ENCODE measurements at places on chromosomes 5 and 9.

GRCh38 chr9:26856413-26857032 is 36.1 kb downstream of the CAAP1 start:
- peak; percentile 40 for DNase-seq

DNA sequence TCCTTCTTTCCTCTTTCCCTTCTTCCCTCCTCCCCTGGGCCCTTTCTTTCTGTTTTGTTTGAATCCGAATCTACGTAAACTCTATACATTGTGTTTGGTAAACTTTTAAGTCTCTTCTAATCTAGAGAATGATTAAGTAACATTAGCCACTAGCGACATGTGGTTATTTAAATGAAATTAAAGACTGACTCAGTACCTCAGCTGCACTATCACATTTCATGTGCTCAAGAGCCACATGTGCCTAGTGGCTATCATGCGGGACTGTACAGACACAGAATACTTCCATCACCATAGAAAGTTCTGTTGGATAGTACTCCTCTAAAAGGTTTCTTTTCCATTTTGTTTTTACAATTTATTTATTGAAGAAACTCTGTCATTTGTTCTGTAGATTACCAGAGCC is 29.0 kb downstream of the DCTN4 start:
- no peak for DNase-seq

DNA sequence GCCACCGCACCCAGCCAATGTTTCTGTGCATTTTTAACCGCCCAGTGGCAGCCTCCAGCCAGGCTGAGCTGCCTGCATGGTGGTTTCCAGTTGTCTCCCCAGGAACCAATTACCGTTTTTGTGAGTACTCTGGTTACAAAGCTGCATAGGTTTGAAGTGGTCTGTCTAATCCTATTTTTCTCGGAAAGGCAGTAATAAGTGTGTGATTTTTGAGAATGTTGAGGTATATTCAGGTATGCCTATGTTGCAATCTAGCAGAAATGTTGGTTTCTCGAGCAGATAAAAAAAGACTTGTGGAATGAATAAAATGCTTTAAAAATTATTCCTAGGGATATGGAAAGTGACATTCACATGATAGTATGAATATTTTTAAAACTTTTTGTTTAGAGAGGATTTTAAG is 41.5 kb upstream of the ANKH start:
- no peak for DNase-seq

DNA sequence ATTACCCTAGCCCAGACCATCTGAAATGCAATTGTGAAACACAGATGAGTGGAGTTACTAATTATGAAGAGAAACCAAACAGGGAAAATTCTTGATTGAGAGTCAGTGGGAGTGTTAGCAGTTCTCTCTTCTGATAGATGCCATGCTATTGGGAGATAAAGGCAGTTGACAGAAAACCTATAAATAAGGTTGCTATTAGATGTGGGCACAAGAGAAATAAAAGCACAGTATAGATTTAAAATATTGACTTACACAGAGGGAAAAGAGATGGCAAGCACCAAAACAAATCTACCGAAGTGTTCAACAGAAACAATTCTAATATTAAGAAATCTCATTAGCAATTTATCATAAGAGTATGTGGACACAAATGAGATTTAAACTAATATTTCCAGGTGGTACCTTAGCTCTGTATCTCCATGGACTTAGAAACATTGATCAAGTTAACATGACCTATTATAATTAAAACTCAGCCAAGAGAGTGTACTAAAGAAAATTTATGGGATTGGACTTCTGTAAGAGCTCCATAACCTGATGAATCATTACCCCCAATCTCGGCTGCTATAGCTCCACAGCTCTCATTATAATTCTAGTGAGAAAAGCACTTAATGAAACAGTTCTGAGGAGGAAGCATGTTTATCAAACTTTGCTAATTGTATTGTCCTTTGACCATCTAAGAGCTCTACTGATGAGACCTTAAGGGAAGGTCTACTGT is 665.0 kb upstream of the RIOK2 start:
- DNase-seq, result no peak

GRCh38 chr5:180296771-180297170 is 4.9 kb upstream of the MAPK9 start:
- no peak for DNase-seq

DNA sequence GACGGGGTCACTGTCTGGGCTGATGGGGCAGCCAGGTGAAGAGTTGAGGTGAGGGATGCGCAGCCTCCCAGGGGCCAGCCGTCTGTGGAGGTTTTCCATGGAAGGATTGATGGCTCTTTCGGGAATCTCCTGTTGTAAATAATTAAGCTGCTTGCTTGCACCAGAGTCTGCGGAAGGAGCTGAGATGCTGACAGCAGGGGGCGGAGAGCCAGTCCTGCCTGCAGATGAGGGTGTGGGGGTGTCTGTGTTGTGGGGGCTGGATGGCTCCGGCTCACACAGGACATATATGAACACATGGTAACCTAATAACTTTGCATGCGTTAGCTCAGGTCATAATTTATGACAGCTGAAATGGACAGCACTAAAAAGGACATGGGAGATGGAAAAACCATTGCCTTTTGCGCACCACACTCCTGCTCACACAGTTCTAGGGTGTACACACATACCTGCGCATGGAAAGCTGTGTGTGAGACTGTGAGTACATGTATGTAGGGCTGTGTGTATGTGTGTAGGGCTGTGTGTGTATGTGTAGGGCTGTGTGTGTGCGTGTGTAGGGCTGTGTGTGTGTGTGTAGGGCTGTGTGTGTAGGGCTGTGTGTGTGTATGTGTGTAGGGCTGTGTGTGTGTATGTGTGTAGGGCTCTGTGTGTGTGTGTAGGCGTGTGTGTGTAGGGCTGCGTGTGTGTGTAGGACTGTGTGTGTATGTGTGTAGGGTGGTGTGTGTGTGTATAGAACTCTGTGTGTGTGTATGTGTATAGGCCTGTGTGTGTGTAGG is 36.8 kb upstream of the SEMA4D start:
- DNase-seq, result no peak

- DNase-seq, result no peak
Measured at GRCh38 chr9:21399956-21400355, 9.0 kb upstream of the IFNA8 start.

DNA sequence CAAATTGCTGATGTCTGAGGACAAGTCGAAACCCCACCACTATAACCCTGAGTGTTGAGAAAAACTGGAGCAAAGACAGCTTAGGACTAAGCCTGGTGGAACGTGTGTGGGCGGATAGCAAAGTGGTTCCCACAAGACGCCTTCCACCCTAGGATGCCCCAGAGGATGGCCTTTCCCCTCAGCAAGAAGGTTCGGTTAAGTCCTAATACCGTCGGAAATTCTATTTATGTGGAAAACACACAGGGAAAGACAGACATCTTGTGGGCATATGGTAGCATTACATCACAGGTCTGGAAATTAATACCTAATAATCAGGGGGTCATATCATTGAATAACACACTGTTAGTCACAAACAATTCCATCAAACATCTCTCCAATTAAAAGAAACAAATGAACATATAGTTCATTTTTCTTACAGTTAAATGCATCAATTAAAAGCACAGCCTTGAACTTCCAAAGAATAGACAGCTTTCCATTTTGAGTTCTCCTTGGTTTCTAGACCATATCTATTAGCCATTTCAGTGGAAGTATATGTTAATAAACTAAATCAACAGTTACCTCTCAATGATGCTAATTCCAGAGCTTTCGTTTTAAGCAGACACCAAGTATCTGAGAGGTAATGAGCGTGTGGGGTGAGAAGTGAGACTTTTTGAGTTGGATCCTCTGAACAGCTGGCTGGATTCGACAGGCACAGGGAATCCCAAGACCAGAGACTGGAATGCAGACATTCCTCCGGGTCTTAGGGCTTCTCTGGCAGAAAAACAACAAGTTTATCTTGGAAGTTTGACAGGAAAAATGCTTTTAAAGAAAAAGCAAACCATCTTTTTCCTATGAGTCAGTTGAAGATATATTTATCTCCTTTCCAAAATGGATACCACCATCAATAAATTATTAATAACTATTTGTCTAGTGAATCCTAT is 2.9 kb upstream of the ICE1 start:
- peak; percentile 71 for DNase-seq

- DNase-seq, result no peak
Measured at GRCh38 chr5:96945144-96945897, 9.4 kb downstream of the LNPEP start.

DNA sequence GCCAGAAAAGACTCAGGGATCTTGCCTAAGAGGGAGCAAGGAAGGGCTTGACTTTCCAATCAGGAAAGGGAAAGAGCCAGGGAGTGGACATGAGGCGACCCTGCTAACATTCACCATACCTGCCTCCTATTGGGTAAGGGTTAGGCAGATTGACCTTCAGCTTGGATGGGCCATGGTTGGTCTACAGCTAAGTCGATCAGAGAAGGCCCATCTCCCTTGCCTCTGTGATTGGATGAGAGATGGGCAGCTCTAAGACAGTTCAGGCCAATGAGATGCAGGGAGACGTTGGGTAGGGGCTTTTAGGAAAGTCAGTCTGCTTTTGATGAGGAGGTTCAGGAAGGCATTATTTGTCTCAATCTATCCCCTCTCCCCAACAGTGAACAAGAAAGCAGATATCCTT is 135.0 kb upstream of the STC2 start:
- no peak for DNase-seq

DNA sequence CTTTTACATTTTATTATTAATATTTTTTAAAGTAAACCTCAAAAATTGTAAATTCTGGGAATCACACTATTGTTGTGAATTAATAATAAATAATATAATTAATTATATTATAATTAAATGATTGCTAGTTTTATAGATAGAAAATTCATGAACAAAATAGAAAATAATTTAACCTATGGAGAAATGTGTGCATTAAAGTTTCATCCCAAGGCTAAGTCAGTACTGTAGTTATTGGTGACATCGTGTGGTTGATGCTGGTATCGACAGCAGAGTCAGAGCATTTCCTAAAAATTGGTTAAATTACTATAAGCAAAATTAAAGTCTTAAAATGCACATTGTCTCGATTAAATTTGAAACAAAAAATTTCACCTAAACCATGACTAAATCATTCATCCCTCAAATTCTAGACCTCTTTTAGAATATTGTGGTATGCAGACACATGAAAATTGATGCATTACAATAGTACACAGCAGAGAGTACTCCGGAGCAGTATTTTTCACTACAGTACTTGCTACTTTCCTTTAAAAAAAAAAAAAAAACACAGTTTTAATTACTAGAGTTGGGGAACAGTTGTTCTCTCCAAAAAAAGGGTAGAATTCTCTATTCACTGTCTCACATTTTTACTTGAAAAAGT is 73.9 kb downstream of the RORB start:
- no peak for DNase-seq

- no peak for DNase-seq
Measured at GRCh38 chr9:133493428-133493827, 14.5 kb upstream of the SLC2A6 start.

GRCh38 chr9:36597412-36598178 is 24.9 kb downstream of the MELK start:
- DNase-seq, result peak; percentile 10

GRCh38 chr5:128225245-128226030 is 141.9 kb downstream of the SLC12A2 start:
- no peak for DNase-seq

- no peak for DNase-seq
Measured at GRCh38 chr9:125547368-125547767, 159.6 kb downstream of the MAPKAP1 start.

DNA sequence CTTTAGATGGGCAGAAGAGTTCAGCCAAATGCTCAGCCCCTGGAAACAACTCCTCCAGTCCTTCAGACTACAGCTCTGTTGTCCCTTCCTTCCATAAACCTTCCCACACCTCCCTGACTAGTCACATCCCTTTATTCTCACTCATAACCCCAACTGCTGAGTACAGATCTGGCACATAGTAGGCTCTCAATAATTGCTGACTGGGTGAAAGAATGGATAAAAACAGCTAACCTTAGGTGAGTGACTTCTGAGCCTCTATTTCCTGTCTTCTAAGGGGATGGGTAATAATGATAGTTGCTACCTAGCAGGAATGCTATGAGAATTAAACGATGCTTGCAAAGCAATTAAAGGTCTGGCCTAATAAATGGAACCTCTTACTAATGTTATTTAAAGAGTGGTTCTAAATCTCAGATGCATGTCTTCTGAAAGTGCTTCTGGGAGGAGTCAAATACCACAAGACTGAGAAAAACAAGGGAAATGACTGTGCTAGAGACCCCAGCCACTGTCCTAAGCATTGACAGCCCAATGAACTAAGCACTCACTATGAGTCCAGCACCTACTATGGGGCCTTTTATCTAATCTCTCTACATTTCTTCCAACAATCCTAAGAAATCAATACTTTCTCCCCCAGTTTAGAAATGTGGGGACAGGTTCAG is 2.5 kb upstream of the NR6A1 start:
- DNase-seq, result no peak

DNA sequence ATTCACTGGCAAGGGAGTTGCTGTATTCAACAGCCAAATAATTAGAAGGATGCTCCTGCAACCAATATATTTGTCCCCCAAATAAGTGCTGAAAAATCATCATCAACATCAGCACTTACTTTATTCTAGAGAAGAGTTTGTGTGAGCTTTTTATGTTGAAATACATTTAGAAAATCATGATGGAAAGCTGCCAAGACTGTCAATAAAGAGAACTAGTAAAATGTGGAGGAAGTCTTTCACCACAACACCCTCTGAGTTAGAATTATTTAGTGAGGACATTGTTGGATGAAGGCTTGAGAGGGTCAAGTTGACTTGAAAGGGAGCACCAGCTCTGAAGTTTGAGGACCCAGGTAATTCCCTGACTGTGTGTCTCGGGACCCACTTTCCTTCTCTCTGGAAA is 100.2 kb upstream of the TBCA start:
- DNase-seq, result no peak

DNA sequence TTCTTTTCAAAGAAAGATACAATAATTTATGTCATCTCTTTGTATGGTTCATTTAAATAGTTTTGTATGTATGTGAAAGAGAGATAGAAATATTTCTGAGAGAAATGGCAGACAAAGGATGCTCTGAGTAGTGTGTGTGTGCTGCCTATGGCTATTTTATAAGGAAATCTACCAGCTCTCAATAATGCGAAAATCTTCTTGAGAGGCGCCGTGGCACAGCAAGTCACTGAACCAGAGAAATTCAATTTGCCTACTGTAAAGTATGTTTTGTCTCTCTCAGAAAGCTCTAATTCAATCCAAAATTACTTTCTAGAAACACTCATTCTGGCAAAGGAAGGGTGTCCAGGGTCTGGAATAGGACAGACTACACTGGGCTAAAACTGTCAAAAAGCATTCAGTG is 1981.1 kb downstream of the EFNA5 start:
- DNase-seq, result no peak

- no peak for DNase-seq
Measured at GRCh38 chr5:178426326-178427130, 163.7 kb downstream of the COL23A1 start.

- DNase-seq, result no peak
Measured at GRCh38 chr5:1243487-1244130, 18.4 kb downstream of the SLC6A18 start.

- no peak for DNase-seq
Measured at GRCh38 chr5:99453196-99453595, 524.4 kb upstream of the CHD1 start.

GRCh38 chr5:11851416-11851815 is 52.8 kb downstream of the CTNND2 start:
- DNase-seq, result no peak

- no peak for DNase-seq
Measured at GRCh38 chr9:98465799-98466198, 210.3 kb upstream of the TBC1D2 start.

GRCh38 chr9:90684736-90685135 is 42.1 kb upstream of the DIRAS2 start:
- DNase-seq, result no peak

Data from NCI-H1694 treated with DMSO at 0.1 percent for 48 hours (cell line).